ENCODE measurements at places on chromosomes 13 and 19. TPM values are rescaled to one million over a fixed set of nuclear protein-coding genes. Genes with fewer than 3 reads are reported as not detected.

GRCh38 chr13:28805193-28805819, 14.8 kb upstream of the MTUS2 start:
- DNase-seq = no peak

PRDX2 gene
- total RNA-seq = 190 TPM

- no peak for DNase-seq
Measured at GRCh38 chr13:50261130-50261901, 246.1 kb downstream of the KCNRG start.

KLF2 gene
- total RNA-seq = 252 TPM

SELENOV gene
- not detected for total RNA-seq

DNA sequence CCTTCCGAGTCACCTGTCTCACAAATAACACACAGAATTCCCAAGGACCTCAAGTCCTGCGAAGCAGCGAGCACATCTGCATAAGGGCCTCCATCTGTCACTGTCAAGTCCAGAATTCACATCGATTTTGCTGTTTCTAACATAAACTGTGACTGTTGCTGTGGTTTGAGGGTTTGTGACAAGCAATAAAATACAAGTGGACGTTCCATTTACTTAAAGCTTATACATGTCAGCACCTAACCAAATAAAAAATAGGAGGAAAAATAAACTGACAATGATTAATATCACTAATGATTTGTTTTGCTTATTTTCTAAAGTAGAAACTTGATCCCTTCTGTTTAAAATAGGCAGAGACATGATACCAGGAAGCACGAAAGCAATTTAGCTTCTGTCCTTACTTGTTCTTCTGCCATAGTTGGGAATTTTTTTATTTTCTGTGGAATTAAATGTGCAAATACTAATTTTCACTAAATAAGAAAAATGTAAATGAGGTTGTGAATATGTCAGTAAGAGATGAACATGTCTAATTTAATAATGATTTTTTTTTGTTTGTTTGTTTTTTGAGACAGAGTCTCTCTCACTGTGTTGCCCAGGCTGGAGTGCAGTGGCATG, 279.1 kb downstream of the FGF9 start:
- DNase-seq = no peak

GRCh38 chr19:9456018-9456689, 20.8 kb upstream of the ZNF266 start:
- no peak for DNase-seq

- DNase-seq = no peak
Measured at GRCh38 chr19:54307389-54308020, 5.5 kb downstream of the LILRA5 start.

- DNase-seq = no peak
Measured at GRCh38 chr13:44373247-44373600, 400 bp upstream of the SERP2 start.

- DNase-seq = no peak
Measured at GRCh38 chr13:33520468-33520839, 234.9 kb upstream of the STARD13 start.

SRRM5 gene
- 0.98 TPM for total RNA-seq

GRCh38 chr13:77329911-77330584, 3.2 kb upstream of the MYCBP2 start:
- no peak for DNase-seq

DNA sequence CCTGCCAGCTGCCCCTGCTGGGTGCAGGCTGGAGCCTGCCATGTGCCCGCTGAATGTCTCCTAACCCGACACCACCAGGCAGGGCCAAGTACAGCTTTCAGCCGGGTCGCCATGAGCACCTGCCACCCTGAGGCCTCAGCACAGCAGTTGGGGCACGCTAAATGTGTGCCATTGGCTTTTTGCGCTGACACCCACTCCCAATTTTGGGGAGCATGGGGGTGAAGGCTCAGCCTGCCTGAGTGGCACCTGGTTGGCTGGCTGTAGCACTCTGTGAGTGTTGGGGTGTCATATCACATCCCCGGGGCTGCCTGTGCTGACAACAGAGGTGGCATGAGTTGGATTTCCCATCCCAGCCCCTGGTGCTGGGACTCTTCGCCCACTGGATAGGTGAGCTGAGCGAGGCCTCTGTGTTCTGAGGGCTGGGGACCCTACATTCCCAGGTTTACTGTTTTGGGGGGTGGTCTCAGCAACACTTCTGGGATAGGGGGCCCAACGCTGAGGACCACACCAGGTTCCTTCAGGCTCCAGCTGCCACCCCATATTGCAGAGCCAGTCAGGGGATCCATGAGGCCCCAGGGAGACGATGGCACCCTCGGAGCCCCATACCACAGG, 7.2 kb upstream of the RELB start:
- DNase-seq = no peak

CPB2 gene
- not detected for total RNA-seq

- DNase-seq = no peak
Measured at GRCh38 chr13:73365252-73365651, 306.4 kb downstream of the KLF5 start.

DNA sequence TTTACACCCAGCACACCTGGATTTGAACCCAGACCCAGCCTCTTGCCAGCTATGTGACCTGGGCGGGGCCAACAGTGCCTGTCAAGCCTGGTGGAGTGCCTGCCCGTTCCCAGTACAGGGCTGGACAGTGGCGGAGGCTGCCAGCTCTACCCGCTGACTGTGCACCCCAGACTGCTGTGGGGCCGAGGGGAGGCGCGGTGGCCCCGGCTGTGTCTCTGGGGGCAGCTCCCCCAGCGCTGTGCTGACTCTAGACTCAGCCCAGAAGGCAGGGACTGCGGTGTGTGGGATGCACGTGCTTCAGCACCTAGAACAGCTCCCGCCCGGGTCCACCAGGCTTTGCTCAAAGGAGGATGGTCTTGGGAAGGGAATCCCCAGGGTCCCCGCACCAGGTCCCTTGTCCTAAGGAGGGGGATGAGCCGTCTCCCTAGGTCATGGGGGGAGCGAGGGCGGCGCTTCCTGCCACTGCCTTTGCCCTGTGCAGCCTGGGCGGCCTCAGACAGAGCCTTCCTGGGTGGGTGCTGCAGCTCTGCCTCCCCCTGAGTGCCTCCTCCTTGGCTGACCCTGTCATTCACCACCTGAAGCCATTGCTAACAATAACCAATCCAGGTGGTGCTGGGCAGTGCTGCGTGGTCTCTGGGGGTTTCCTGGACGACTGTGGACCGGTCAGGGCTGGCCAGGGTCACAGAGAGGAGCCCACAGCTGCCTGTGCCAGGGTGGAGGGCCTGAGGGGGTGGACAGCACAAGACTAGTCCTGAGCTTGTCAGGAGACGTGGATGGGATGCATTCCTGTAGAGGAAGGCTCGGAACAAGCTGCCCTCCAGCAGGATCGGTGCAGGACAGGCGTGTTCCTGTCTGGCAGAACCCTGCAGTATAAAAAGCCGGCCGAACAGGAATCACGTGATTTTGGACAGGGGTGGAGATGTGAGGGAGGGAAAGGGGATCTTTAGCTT, 18.6 kb downstream of the TMEM255B start:
- no peak for DNase-seq

DNA sequence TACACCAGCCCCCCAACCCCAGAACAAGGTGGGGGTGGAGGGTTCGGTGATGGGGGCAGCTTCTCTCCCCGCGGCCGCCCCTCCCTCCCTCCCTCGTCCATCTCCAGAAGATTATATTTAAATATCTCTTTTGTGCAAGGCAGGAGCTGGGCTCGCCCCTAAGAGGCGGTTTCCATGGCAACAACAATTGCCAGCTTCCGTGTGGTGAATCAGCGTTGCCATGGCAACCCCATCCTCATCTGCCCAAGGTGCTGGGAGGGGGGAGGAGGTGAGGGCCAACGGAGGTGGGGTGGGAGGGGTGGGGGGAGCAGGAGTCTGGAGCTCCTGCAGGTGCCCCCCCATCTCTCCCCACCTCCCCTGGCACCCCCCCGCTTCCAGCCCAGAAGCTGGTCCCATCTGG, 46.4 kb downstream of the CELF5 start:
- no peak for DNase-seq

SLC7A10 gene
- 5.4 TPM for total RNA-seq

NCCRP1 gene
- 41.7 TPM for total RNA-seq

SPRYD7 gene
- total RNA-seq = 5.4 TPM

GRCh38 chr19:18219911-18220631, 6.2 kb downstream of the PDE4C start:
- DNase-seq = no peak

GRCh38 chr13:23995283-23996073, 98.2 kb upstream of the C1QTNF9B start:
- no peak for DNase-seq

DNA sequence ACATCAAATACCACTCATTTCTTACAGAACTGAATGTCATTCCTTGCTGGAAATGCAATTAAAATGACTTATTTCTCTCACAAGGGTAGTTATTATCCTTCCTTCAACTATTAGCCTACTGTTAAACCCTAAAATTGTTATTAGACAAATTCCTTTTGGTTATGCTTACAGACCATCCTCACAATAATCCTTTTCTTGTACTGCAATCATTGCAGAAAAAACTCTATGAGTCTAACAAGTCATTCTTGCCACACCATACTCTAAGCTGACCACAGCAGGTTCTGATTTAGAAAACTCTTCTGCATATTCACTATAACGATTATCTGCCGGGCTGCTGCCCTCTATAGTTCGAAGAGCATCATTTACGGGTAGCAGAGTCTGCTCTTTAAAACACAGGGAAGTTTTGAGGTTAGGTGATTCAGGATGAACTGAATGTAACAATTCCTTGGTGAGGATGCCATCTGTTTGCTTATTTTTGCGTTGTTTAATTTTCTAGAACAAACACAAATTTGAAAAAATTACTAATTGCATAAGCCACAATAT, 38.2 kb downstream of the MTMR6 start:
- DNase-seq = no peak

GRCh38 chr13:113033054-113033850, 64.2 kb downstream of the MCF2L start:
- DNase-seq = no peak

ZNF382 gene
- 3.7 TPM for total RNA-seq

TEX29 gene
- 2.9 TPM for total RNA-seq

GRCh38 chr19:16143399-16144215, at the start of gene HSH2D:
Gene HSH2D (plus strand): TSS chr19:16143685. CDS start chr19:16148751, 5,066 bp downstream.
- DNase-seq = no peak

DNA sequence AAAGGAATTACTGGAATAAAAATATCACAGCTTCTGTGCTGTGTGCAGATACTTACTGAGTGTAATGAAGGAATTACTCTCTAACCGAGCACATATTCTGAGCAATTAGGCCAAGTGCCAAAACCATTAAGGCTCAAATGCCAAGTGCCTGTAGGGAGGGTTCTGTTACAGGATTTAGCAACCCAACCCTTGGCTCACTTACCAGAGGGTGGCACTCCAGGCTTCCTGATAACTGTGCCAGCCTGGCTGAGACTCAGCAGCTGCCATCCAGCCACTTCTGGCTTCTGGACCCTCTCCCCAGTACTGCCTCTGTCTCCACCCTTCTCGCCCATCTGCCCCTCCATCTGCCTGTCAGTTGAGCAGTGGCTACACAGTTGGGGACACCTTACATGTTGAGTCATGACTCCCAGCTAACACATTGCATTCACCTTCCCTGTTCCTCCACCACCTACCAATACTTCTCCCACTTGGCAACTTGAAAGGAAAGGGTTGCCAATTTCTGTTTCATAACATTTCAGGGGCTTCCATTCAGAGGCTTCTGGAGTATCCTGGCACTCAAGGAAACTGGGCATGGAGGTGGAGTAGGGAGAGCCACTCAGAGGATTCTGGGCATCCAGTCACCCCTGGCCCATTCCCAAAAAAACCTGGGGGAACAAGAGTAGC, 110.5 kb downstream of the COG6 start:
- no peak for DNase-seq

GRCh38 chr19:17538684-17539237, 16.7 kb upstream of the COLGALT1 start:
- DNase-seq = no peak

- DNase-seq = no peak
Measured at GRCh38 chr13:30593001-30593400, 24.7 kb upstream of the USPL1 start.

GRCh38 chr13:78638216-78638615, 20.7 kb downstream of the OBI1 start:
- DNase-seq = no peak

DNA sequence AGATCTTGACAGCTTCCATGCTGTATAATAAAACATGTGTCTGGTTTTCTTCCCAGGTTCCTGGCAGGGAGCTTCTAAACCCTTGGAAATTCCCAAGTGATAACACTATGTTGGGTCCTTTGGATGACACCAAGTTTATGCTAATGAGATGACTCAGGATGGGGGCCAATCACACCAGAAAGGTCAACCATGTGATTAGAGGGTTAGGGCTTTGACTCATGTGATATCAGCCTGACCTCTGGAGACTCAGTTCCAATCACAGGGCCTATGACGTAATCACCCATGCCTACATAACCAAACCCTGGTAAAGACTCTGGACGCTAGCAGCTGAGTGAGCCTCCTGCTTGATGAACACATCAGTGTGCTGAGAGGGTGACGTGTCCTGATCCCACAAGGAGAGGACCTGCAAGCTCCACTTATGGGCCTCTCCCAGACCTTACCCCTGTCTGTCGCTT, 203.6 kb downstream of the DCLK1 start:
- no peak for DNase-seq

DNA sequence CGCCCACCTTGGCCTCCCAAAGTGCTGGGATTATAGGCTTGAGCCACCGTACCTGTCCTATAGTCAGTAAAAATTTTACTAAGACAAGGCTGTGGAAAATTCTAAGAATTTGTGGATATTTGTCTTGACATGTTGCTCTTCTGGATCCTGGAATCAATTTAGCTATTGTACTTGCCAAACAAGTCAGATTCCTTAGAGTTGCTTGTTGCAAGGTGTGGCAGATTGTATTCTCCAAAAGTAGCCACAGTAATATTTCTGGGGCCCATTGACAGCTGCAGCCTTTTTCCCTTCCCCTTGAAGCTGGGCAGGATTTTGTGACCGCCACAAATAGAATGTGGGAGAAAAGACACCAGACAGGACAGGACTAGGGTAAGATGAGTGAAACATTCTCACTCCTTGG, 98.8 kb upstream of the TMTC4 start:
- no peak for DNase-seq

IRGC gene
- total RNA-seq = not detected

Data from vagina (tissue), 2 donors.